ENCODE measurements at places on chromosomes 7 and 10.

DNA sequence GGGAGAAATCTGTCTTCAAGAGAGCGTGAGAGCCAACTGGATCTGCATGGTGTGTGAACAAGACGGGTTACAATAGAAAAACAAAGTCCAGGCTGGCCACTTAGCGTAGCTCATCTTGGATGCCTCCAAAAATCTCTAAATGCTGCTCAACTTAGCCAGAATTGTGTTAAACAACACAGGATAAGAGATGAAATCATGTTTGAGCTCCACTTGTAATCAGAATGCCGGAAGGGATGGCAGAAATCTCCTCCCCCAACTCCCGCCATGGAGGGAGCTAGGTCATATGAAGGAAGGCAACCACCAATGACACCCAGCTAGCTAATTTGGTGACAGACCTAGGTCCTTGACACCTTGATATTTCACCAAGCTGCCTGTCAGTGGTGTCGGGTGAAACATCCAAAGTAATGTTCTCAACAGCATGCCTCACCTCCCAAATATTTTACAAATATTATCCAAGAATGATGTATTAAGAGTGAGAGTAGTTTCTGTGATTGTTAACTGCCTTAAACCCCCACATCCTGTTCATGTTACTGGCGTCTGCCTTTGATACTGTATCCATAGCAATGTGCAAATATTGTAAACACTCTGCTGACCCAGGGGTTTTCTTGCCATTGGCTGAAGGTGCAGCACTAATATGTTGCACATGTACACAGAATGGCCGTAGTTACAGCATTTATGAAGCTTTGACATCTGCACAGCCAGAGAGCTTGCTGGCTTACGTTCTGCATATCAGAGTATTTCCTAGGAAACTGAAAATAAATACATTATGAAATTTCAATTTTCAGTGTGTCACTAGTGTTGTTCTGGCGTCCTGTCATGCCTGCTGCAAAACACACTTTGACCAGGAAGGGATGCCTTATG lies 25.8 kb downstream of the TMEM254 start:
- DNase-seq: no peak

DNA sequence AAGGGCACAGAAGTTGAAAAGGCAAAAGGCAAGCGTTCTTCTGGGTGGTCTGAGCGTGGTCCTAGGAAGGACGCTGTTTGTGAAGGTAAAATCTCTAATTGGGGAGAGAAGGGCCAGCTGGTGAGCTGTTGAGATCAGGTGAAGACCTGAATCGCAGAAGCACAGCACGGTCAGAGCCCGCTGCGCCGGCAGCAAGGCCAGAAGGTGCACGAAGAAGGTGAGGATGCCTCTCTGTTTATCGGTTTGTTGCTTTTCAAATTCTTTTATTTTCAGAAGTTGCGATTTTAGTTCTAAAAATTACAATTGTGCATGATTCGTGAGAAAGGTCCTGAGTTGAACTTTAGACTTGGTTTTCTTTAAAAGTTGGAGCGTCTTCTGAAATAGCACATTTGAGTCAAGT lies 247.8 kb upstream of the FOXK1 start:
- DNase-seq: no peak

DNA sequence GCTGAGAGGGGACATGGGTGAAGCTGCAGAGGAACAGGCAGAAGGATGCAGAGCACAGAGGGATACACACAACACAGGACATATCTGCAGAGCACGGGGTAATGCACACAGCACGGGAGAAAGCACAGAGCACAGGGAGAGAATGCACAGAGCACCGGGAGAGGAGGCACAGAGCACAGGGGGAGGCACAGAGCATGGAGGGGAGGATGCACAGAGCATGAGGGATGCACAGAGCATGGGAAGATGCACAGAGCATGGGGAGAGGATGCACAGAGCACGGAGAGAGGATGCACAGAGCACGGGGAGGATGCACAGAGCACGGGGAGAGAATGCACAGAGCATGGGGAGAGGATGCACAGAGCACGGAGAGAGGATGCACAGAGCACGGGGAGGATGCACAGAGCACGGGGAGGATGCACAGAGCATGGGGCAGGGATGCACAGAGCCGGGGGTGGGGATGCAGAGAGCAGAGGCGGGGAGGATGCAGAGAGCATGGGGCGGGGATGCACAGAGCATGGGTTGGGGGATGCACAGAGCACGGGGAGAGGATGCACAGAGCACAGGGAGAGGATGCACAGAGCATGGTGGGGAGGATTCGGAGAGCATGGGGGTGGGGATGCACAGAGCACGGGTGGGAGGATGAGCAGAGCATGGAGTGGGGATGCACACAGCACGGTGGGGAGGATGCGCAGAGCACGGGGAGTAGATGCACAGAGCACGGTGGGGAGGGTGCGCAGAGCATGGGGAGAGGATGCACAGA lies 230.0 kb downstream of the ADAM12 start:
- no peak for DNase-seq

DNA sequence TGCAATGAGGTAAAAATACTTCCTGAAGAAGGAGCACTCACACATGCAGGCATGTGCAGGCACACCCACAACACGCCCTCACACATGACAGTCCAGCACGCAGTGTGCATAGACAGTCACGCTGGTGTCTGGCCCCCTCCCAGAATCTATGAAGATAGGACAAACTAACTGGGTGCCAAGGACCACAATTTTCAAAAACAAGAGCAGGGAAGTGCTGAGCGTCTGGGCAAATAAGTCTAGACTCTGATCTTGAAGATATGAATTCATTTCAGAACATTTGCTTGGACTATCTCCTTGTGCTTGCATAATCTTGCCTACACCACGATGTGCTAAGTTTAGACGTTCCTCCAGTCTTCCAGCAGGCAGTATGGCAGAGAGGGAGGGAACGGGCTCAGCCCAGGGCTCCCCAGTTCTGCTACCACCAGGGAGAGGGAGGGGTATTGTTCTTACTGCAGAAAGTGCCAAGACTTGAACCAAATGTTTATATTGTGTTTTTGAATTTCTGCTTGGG lies 276.5 kb upstream of the KLF6 start:
- DNase-seq: no peak

- DNase-seq: no peak
Measured at GRCh38 chr7:81031996-81032395, 113.1 kb upstream of the SEMA3C start.

DNA sequence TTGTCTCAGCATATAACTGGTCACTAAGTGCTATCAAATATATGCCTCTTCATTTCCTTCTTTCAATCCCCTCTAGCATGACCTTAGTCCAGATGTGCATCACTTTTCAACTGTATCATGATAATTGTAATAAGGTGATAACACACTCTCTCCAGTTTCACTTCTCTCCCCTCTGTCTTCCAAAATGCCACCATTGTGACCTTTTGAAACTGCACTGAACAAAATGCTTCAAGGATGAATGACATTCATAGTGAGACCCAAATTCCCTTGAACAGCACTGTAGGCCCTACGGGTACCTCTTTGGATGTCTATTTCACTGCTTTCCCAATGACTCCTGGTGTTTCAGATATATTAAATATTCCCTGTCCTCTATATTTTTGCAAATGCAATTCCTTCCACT lies 224.8 kb downstream of the DNAJB9 start:
- DNase-seq: no peak

GRCh38 chr7:3517344-3517743 lies 216.3 kb downstream of the SDK1 start:
- DNase-seq: no peak

DNA sequence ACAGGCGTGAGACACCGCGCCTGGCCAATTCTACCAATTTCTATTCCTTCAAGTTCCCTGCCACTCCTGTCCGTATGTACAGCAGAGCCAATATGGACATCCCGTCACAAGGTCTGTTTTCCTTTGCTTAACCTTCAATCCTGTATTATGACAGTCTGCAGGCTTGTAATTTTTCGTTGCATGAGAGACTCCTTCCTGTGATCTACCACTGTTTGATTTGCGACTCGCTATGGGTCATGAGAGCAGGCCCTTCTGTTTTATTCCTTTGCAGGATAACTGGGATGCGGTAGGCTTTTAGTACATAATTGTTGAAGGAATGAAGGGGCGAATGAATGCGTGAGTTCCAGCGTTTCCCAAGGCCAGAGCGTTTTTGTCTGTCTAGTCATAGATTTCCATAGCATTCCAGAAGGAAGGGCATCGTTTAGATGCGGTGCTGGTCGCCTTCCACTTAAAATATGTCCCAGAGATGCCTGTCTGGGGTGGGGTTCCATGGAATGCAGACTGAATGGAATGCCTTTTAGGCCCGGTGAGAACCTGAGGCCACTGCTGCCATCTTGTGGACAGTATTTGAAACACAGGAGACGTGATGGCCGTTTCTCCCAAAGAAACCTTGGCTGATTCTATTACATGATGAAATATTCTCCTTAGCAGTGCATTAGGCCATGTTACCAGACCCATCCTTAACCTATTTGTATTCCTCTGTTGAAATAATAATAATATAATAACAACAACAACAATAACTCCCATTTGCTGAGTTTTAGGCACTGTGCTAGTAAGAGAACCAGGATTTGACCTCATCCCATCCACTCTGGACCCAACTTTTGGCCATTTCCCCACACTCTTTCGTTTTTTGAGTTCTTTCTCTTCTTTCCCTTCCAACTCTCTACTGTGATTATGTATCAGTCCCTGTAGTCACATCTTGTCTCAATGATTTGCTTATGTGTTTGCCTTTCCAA lies 193.2 kb downstream of the MYOF start:
- DNase-seq: peak; percentile 91

DNA sequence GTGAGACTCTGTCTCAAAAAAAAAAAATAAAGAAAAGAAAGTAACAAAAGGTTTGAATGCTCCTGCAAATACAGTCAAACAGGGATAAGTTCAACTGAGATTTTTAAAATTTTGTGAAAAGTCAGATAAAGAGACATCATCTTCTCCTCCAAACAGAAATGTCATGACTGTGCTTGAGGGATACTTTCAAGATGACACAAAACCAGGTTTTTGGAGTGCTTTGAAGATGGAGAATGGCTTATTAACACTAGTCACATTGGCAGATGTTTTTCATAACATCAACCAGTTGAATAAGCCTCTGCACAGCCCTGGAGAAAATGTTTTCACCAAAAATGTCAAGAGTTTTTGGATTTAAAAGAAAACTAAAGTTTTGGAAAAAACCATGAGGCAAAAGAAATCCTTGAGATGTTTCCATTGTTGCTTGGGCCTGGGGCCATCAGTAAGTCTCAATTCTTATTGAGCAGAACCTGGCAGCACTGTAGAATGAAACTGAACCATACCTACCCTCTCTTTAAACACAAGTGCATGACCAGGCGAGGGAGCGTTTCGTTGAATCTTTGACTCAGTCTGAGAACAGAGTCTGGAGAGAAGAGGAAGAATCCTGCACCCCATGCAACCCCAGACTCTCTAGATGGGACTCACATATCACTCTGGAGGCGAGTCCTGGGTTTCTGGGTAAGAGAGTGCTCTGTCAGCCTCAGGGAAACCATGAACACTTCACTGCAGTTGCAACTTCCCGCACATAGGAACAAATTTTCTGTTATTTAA lies 37.4 kb upstream of the PRKCQ start:
- no peak for DNase-seq

DNA sequence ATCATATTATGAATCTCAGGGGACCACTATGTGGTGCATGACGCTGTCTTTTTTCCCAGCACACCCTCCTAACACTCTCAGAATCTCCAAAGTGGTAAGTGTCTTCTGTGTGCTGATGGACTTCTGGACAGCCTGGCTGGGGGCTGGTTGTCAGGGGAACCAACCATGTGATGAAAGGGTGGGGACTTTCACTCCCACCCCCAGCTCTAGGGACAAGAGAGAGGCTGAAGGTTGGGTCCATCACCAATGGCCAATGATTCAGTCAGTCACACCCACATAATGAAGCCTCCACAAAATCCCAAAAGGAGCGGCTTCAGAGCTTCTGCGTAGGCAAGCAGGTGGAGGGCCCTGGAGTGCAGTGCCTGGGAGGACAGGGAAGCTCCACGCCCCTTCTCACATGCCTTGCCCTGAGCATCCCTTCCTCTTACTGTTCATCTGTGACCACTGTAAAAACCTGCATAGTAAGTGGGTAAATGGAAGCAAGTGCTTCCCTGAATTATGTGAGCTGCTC lies 44.6 kb downstream of the RASGEF1A start:
- peak; percentile 5 for DNase-seq

DNA sequence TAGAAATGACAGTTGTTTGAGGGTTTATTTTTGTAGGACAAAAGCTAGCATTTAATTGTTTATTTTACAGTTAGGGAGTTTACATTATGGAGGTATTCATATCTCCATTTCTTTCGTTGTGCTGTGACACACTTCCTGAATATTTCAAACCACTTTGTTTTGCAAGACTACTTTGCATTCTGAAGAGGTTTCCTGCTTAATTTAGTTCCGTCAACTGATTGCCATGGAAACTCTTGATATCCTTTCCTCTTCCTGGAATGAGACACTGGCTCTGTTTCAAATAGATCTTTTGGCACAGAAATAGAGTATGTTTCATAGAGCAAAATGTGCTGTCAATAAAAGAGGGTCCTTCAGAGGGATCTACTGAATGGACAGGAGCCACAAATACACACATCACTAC lies 159.5 kb upstream of the AGR3 start:
- no peak for DNase-seq

- DNase-seq: no peak
Measured at GRCh38 chr10:26216585-26217395, at the start of gene GAD2. GAD2 (plus strand) TSS chr10:26216774; CDS start chr10:26216810, 36 bp downstream.

DNA sequence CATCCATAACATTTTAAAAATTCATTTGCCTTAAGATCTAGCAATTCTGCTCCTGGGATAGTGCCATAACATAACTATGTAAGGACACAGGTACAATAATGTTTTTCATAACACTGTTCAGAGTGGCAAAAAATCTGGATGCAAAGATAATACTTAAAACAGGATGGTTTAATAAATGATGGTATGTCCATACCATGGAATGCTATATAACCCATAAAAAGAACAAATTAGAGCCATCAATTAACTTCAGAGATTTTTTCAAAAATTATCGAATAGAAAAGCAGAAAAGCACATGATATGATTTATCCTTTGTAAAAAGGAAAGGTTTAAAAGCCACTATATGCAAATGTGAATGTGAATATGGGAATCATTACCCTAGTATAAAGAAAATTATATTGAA lies 193.4 kb upstream of the LRRN3 start:
- DNase-seq: no peak

GRCh38 chr10:34373211-34373610 lies 441.9 kb downstream of the PARD3 start:
- no peak for DNase-seq

DNA sequence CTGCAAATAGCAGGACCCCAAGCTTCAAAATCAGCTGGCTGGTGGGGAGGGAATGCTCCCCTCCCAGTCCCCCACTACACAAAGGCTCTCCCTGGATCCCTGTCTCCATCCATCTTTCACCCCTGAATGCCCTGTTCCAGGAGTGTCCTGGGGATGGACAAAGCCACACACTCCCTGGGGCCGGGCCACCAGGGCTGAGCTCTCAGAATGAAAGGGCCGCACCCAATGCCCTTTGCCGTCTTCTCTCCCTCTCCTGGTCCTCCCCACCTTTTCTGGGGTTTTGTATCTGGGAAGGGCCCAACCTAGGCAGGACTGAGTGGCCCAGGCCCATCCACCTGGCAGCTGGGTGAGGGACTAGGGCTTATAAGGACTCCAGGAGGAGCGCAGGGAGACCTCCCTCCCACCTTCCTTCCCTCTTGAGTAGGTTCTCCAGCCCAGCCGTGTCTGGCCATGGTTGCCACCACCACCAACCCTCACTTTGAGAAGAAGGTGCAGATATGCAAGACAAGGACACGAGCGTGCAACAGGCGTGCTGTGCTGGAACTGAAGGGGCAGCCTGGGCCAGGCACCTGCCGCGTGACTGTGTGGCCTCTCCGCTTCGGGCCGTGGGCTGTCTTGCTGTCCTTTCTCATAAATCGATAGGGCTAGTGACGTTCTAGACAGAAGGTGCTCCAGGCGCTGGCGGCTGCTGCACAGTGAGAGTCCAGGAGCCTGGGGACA lies 157.1 kb downstream of the TCERG1L start:
- no peak for DNase-seq

GRCh38 chr10:5576780-5577624 lies 52.2 kb downstream of the CALML3 start:
- DNase-seq: peak; percentile 23
